Activated naive CD4-positive, alpha-beta T cell treated with anti-CD3 and anti-CD28 coated beads for 36 hours (primary cell): ENCODE measurements at places on chromosomes 3 and 15.

- DNase-seq = no peak
Measured at GRCh38 chr15:45138814-45139765, 9.3 kb downstream of the DUOX1 start.

- no peak for DNase-seq
Measured at GRCh38 chr3:71991046-71991445, 206.1 kb upstream of the PROK2 start.

- DNase-seq = no peak
Measured at GRCh38 chr3:186483611-186484340, 60.4 kb downstream of the CRYGS start.

DNA sequence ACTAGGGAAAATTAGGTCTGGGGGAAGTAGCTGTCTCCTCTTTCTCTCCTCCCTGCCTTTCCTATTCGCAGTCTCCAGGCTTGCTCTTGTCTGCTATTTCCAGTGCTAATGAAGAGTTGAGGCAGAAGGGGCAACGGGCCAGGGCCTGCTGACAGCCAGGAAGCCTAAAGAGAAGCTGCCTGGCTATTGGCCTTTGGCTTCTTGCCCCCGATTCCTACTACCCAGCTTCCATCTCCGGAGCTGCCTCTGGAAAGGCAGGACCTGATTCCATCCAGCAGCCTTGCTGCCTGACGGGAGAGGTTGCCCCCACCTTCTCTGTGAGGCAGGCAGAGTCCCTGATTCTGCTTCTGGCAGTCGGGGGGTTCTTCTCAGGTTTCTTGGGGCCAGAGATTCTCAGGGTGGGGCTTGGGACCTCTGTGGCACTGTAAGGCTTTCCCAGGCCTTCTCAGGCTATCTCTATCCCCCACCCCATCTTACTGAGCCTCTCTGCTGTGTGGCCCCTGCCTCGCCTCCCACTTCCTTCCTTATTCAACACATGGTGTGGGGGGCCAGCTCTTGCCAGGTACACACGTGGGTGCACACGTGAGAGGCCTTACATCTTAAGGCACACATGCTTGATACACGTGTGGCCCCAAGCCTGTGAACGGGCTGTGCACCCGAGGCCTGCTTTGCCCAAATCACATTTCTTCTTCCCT lies 18.2 kb upstream of the JMJD7 start:
- no peak for DNase-seq

DNA sequence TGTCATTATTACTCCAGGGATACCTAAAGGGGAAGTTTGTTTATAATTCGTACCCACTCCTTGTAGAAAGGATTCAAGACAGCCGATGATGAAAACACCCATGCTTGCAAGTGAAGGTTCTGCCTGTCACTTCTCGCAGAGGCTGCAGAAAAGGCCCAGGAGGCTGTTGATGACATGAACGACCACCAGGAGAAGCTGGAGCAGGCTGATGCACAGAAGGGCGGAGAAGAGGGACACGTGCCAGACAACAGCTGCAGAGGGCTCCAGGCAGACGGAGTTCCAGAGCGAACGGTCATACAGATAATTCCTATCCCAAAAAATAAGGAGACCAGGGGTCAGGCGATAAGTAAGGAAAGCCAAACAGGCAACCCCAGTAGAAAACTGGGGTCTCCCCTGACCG lies 5.7 kb upstream of the DYNLT2B start:
- DNase-seq = no peak

DNA sequence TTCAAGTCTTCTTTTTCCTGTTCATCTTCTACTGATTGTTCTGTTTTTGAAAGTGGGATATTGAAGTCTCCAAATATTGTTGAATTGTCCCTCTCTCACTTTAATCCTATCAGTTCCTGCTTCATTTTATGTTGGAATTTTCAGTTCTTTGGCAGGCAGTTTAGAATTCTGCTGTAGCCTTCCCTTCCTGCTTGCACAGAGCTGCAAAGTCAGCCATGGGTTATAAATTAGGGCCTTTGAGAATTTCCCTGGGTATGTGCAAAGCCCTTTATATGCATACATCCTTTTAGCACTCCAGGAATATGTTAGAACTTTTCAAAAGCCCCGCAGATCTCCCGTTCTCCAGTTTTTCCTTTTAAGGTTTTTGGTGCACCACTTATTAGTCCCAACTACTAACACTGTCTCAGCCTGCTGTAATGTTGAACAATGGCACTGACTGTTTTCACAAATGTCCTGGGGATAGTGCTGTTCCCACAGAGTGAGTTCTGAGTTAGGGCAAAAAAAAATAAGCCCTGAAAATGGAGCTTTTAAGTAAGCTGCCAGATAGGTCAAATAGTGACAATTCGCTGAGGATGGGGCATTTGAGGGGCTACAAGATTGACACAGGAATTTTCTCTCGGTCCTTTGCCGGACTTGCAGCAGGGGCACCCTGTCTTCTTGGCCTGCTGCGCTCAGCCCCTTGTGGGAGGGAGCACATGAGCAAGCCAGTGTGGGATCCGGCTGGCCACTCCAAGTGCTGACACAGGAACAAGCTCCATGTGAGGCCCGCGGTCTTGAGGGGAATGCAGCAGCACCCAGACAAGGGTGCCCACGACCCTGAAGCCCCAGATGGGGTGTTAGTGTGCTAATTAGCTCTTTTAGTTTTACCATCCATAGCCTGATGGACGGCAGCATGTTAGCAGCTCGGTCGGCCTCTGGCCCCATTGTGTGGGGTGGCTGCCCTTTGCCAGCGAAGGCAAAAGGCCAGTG lies 96.0 kb downstream of the VPS8 start:
- DNase-seq = no peak

- DNase-seq = no peak
Measured at GRCh38 chr3:171783086-171783485, 27.2 kb downstream of the PLD1 start.

DNA sequence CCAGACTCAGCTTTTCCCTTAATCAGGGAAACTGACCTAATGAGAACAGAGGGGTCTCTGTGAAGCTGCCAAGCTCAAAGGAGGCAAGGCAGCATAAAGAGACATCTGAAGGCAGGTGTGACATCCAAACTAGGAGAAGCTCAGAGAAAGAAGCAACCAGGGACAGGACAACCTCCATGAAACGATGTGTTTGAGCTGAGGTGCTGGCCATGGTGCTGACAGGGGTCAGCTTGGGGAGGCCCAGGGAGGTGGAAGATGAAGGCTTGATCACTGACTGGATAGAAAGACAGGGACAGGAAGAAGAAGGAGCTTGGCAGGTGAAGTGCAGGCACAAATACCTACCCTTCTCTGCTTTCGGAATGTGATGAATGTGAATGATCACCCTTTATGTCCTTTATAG lies 179.5 kb upstream of the NSMCE3 start:
- DNase-seq = peak; percentile 20

DNA sequence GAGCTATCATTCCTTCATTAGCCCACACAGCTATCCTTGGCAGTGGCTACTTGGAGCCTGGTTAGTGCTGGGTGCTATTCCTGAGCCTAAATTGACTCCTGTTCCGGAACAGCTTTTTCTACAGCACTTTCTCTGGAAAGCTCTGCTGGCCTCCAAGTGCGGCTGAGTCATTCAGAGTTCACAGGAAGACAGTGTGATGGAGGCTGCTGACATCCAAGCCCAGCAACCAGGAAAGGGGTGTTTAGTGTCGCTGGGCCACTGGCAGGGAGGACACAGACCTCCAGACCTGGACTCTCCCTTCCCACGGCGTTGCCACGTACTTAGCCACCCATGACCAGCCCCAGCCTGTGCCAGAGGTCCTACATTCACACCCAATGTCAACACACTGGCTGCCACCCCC lies 28.7 kb downstream of the CACNA2D2 start:
- DNase-seq = no peak

- DNase-seq = no peak
Measured at GRCh38 chr3:37742574-37743212, 119.0 kb upstream of the CTDSPL start.

- DNase-seq = no peak
Measured at GRCh38 chr3:9409981-9410854, 12.8 kb downstream of the SETD5 start.

DNA sequence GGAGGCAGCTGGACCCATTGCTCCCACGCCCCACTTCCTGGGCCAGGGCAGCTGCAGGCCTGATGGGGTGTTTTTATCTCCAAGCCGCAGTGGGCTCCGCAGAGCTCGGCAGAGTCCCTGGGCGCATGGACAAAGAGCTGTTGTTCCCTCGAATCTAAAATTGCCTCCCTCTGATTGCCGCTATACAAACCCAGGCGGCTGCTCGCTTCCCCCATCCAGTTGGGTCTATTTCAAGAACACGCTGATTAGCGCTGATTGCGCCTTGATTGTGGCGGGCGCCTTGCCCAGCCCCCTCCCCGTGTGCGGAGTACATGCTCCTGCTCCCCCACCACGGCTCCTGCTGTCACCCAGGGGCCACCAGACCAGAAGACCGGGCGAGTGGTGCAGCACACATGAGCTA lies 43.4 kb upstream of the SLC6A1 start:
- DNase-seq = no peak

GRCh38 chr3:39189959-39190269 lies 2.5 kb downstream of the XIRP1 start:
- DNase-seq = peak; percentile 75

- DNase-seq = no peak
Measured at GRCh38 chr3:52930748-52931147, 33.4 kb upstream of the STIMATE start.

- DNase-seq = no peak
Measured at GRCh38 chr3:170999737-171000242, 26.7 kb downstream of the SLC2A2 start.

GRCh38 chr3:126914226-126914625 lies 68.7 kb upstream of the PLXNA1 start:
- DNase-seq = no peak

DNA sequence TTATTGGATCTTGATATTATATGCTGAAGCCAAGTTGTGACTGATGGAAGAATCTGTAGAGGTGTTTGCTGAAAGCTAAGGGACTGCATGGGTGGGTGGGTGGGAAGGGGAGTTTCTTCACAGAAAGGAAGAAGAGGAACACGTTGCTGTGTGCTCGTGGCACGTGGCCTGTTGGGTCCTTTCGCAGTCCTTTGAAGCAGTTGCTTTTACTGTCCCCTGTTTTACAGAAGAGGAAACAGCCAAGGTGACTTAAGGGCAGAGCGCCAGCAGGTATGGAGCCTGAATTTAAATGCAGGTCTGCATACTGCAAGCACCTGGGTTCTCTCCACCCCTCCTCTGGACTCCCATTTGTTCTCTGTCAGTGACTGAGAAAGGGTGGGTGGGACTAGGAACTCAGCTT lies 59.4 kb upstream of the PRR23C start:
- no peak for DNase-seq

- DNase-seq = no peak
Measured at GRCh38 chr15:50184863-50185504, 3.0 kb downstream of the SLC27A2 start.

DNA sequence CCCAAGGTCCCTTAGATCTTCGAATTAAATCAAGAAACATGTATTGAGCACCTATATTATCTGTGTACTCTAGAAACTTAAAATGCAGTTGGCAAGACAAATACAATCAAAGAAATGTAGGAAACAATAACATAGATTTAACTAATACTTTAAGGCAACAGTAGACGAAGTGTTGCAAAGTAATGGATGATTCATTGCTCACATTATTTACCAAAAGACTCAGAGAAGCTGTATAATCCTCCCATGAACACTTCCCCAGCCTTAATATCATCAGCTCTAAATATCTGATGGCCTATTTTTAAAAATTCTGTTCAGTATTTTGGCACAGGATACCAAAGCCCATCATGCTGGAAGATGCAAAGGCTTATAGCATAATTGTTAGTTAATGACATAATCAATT lies 272.1 kb upstream of the TTC14 start:
- no peak for DNase-seq

DNA sequence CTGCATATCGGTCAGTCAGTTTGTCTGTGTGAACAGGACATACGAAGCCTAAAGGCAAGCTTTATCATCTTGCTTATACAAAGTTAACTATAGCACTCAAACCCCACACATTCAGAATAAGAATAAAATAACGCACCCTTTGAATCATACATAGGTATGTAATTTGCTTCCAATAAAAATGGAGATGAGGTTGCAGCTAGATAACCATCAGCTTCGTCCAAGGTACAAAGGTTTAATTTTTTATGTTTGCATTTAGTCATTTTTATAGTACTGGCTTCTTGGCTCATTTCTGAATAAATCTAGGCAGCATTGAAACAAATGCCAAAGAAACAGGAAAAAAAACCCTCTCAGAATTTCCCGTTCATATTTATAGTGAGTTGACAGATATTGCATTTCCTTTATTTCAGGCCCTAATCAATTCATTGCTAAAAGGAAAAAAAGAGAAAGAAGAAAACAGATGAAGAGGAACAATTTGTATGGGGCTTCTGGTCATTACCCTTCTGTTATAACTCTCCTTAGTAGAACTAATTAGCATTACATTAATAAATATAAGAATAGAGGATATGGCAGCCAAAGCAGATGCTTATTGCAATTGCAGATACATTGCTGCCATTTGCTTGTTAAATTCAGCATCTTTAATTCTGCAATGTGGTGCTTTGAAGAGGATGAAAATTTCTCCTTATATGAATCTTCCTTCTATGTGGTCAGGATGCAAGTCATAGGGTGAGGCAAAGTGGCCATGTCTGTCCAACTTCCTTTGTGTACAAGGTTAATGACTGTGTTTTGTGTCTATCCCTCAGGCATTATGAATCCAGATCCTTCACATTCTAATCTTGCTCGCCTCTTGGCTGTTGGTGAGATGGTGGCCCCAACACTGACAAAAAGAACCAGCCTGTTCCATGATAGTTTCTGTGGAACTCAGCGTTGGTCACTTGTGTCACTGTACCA lies 550.0 kb downstream of the AGBL1 start:
- no peak for DNase-seq

DNA sequence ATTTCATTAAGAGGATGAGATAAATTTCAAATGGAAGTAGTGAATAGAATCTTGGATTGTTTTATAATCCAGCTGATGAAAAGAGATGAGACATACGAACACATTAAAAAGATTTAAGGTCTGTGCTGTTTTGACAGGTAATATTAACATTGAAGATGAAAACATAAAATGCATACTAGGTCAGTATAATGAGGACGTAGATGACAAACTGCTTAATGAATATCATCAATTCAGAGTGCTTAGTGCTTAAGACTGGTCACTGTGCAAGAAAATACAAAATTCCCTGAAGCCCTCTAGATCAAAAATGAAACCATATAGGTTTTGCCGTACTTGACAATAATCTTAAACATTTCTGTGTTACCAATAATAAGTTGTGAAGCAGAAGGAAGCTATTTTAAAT lies 173.4 kb upstream of the THRB start:
- no peak for DNase-seq

DNA sequence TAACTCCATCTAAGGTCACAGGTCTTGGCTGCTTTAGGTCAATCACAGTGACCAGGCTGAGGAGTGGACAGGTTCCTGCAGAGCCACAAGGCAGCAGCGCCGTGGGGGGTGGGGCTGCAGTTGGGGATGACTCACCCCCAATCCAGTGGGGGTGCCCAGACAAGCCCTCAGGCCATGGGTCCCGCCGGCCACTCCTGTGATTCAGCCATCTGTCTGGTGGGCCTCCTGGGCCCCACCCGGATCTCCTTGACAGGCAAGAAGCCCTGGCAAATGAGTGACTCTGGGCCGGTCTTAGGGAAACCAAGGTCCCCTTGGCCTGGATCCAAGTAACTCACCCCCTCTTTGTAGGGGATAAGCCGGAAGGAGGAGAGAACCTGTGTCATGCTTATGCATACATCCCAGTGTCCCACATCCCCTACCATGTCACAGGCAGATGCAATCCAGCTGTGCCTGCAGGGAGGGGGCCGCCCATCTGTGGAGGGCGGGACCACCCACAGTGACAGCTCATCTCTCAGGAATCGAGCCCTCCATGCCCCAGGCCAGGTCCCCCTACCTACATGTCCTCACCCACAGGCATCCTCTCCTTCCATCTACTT lies 495 bp upstream of the COL7A1 start:
- DNase-seq = no peak

- DNase-seq = no peak
Measured at GRCh38 chr15:91142106-91142744, 42.2 kb downstream of the SV2B start.

GRCh38 chr3:47573190-47574172 lies 5.2 kb downstream of the CSPG5 start:
- DNase-seq = no peak
